ENCODE measurements at places on chromosomes 1 and 21. TPM values are rescaled to one million over a fixed set of nuclear protein-coding genes. Genes with fewer than 3 reads are reported as not detected.

DNA sequence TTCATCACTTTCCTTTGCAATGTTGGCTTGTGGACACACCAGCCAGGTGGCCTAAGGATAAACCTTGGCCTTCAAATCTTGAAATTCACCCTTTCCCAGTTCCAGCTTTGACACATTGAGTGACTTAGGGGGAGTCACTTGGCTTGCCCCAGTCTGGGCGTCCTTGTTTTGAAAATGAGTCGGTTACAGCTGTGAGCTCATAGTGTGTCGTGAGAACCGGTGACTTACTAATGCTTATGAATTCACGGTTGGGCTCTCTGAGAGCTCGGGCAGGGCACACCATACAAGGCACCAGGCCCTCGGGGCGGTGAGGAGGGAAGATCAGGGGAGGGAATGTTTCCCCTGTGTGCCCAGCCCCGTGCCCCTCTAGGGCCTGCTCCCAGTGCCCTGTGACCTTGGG lies 126.9 kb upstream of the TMPRSS2 start:
- no peak for DNase-seq

DNA sequence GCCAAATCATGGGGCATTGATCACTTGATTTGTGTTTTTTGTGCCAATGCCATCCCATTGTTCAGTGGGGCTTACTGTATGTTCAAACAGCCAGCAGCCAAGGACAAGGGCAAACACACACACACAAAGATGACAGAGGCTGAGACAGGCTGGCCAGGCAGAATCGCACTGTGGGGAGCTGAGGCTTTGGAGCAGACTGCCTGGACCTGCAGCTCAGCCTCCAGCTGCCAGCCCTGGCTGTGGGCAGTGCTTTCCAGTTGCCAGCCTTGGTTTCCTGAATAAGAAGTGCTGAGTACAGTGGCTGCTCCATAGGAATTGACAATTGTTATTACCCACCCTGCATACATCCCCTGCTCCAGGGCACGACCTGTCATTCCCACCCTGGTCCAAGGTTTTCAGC lies 16.9 kb upstream of the PCP4 start:
- DNase-seq, result no peak

GRCh38 chr1:19975423-19976193 lies 3.8 kb downstream of the PLA2G2A start:
- no peak for DNase-seq

DNA sequence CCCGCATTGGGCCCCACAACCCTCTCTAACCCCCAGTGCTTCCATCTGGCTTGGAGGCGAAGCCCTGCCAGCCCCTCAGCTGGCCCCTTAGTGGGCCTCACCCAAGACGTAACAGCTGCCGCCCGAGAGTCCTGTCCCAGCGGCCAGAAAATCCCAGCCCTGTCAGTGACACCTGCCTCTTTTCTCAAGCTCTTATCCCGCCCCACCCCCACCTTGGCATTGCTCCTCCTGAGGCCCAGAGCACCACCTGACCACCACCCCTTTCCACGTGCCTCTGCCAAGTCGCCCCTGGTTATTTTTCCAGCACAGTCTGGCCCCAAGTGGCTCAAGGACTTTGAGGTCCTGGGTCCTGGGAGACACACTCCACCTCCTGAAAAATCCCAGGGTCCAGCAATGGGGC lies 5.9 kb upstream of the CTRC start:
- DNase-seq, result no peak

GRCh38 chr1:71787699-71788098 lies 494.6 kb downstream of the NEGR1 start:
- no peak for DNase-seq

DNA sequence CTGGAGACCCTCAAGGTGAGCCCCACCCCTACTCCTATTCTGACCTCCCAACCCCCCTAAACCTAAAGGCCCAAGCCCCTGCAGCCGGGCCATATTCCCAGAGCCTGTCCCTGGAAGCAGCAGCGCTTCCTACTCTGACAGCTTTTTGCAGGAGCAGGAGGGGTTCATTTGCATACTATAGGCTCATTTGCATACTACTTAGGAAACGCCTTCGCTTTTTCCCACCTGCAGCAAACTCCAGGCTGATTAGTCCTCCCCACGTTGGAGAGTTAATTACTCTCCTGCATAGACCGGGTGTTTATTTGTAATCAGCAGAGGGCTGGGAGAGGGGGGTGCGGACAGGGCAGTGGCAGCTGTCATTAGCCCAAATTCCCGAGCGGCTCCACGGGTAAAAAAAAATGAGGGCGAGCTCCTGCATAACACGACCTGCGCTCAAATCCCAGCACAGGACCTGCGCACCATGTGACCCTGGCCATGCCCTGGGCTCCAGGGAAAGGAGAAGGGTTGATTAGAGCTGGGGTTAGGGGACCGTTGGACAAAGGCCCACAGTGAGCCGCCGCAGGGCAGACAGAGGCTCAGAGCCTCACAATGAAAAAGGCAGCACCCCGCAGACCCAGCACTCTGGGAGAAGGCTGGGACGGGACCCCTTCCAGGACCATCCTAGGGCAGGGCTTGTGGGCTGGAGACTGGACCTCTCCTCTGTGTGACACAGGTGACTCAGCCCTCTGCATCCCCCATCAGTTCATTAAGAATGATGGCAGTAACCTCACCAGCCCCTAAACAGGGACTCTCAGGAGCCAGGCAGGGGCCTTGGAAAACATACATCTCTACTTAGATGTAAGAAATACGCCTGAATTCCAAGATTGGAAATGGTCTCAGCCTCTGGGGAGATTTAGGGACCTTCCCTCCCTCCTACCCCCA lies 9.9 kb upstream of the C1QA start:
- no peak for DNase-seq

DNA sequence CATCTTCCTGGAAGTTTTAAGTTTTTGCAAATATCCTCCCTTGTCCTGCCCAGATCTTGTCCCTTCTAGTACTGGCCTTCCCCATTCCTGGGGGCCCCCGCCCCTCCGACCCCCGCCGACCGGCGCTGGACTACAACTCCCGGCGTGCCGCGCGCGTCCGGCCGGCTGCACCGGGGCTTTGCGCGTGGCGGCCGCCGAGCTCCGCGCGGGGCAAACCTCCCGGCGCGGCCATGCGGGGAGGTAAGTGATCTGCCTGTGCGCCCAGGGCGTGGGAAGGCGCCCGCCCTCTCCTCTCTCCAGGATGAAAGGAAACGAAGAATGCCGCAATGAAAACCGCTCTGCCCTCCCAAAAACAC lies 3.2 kb upstream of the SAMD13 start:
- DNase-seq, result no peak

- no peak for DNase-seq
Observed at GRCh38 chr1:230172016-230172537, 105.0 kb downstream of the GALNT2 start.

DNA sequence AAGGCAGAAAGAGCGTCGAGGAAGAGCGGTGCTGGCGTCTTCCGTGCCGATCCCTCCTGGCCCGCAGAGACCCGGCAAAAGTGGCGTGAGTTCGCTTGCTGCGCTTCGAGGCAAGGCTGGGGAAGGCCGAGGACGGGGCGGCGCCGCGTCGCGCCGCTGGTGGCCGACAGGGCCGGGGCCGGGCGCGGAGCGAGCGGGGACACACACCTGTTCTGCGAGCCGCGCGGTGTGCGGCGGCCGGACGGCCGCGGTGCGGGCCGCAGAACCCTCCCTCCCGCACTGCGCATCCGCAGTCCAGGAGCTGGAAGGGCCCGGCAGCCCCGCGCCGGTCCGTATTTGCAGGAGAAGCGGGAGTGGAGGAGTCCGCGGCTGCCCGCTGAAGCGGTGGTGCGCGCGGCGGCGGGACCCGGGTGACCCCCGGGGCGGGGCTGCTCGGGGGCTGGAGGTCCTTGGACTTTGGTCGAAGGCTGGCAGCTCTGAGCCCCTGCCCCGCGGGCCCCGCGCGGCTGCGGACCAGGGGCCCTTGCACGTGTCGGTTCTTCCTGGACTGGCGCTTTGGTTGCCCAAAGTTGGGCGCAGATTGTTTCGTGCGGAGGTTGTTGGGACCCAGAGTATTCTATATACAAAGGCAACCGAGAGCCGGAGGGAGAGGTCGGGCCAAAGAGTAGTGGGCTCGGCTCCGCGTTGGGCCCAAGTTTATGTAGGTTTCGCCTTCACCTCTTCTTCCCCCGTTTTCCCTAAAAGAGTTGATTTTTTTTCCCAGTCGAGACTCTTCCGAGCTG lies 2.6 kb downstream of the RNF220 start:
- DNase-seq, result no peak

DNA sequence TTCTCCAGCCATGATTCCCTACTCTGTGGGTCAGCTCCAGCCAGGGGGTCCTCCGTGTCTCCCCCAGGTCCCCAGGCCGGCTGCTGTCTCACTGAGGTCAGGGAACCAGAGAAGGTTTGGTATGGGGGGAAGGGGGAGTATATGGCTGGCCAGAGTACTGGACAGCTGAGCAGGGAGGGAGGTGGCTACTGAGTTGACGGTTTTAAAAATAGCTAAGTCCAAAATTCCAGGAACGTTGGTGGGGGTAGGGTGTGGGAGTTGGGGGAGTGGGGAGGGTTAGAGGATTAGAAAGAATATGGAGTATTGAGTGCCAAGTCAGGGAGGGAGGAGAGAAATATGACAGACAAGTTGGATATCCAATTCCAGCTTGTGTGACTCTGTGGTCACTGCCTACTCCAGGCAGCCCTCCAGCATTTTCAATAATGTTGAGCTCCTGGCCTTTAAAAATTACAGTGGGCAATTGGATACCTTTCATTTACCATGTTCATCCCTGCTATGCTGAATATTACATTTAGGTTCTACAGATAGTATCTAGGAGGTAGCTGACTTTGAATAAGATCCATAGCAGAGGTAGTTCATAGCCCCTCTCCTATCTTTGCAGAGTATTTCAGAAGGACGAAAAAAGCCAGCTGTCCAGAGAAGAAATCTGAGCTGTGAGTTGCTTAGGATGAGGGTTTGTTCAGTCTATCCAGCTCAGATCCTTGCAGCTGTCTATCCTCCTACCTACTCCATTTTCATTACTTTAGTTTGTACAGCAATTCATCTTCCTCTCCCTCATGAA lies at the start of gene HJV:
TSS of gene HJV (minus strand) at position 114 of the 781 bp plus-strand sequence. CDS start 1,504 bp downstream, outside the sequence.
- no peak for DNase-seq

GRCh38 chr21:38249696-38250278 lies 7.0 kb upstream of the KCNJ15 start:
- no peak for DNase-seq

DNA sequence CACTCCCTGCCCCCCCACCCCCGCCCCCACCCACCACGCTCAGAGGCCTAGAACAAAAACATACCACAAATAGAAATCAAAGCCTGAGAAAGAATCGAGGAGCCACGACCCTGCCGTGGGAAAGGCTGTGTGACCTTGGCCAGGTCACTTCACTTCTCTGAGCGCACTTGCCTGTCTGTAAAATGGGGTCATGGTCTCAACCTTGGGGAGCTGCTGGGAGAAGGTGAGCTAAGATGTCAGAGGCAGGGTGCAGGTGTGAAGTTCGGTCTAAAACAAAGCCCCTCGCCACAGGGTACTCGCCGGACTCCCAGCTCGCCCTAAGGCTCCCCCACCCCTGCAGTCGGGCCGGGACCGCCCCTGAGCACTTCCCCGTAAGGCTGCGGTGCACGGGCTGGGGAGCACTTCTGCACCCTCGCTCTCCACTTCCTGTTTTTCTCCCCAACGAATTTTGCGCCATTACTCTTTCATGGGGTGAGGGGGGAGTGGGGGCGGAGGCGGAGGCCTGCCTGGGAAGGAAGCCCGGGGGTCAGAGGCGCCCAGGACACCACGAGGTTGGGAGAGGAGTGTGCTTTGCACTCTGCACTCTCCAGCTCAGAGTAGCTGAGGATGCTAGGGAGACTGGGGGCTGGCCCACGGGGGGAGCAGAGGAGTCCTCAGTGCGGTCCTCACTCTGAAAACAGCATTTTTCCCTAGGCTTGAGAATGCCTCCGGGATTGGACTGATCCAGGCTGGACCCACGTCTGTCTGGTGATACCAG lies 21.9 kb upstream of the PIK3CD start:
- no peak for DNase-seq

GRCh38 chr1:214861615-214862014 lies 220.9 kb upstream of the KCNK2 start:
- DNase-seq, result no peak

DNA sequence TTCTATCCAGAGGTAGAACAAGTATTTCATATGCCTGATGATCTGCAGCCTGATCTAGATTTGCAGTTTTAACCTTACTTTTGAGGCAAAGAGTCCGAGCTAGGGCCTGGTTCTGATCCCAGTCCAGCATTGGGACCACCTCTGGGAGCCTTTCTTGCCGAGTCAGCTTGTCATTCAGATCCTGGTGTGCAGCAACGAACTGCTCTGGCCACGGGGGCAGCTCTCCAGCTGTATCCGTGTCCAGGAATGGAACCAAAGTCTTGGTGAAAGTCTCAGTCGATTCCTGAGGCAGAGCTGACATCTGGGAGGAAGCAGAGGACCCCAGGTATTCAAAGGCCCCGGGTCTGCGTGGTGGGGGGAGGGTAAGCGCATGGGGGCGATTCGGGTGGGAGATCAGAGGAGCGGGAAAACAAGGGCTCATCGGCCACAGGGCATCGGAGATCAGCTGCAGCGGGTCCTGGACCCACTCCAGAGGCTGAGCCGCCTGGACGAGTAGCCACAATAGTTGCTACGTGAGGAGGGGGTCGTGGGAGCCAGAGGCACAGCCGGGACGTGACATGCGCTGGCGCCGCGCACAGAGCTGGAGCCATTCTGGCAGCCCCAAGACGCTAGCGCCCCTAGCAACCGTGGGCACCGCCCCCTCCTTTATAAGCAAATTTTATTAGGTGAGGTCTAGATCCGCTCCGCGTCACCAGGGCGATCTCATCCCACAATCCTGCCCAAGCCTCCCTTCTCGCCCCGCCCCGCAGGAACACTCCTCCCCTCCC lies 32.4 kb upstream of the BSDC1 start:
- no peak for DNase-seq

GRCh38 chr1:178792394-178792793 lies 67.3 kb downstream of the RALGPS2 start:
- DNase-seq, result no peak

DNA sequence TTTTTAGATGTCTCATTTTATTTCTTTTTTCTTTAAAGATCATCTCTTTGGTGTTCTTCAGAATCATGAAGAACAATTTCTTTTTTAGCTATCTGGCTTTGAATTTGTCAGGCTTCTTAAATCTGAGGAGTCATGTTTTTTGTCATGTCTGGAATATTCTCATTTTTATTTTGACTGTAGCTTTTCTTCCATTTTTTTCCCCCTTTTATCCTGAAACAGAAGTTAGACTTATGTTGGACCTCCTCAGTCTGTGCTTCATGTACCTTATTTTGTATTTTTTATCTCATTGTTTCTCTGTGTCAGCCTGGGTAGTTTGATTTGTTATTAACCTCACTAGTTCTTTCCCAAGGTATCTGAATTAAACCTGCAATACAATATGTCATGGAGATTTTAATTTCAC lies 319.2 kb upstream of the ADGRL4 start:
- no peak for DNase-seq

DNA sequence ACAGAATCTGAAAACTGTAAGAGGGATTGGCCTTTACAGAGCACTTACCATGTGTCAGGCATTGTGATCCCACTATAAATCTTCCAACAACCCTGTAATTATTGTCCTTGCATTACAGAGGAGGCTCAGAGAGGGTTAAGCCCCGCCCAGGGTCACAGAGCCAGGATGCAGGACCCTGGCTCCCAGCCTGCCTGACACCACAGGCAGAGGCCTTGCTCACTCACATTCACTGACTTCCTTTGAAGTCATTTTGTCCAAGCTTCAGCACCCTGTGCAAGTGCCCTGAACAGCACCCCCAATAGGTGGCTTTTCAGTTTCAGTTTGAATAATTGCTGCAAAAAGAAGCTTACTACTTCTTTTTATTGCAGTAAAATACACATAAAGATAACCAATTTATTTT lies 256.8 kb upstream of the NFIA start:
- no peak for DNase-seq

Gene FRRS1
- 2.8 TPM for total RNA-seq

Gene WNT3A
- total RNA-seq, result not detected

Gene KRTAP19-3
- total RNA-seq, result not detected

Gene SHE
- total RNA-seq, result not detected

Gene PGBD5
- total RNA-seq, result 2.5 TPM

Gene CACNA1S
- total RNA-seq, result not detected

Gene LRRC40
- total RNA-seq, result 41.2 TPM

Gene PTPRC
- total RNA-seq, result 3.1 TPM

Gene RNU1-2
- total RNA-seq, result 255 TPM
